Myocyte (in vitro differentiated cells): ENCODE measurements at places on chromosomes 7 and 10. TPM values are rescaled to one million over a fixed set of nuclear protein-coding genes. Genes with fewer than 3 reads are reported as not detected.
A peak's percentile ranks its signal among the peaks of the same experiment; 100 is the strongest.

HMX3 gene
- 0.47 TPM in 1 of 2 replicates, not detected in the other for total RNA-seq

- no peak for DNase-seq
Observed at GRCh38 chr10:44435196-44435595, 50.3 kb upstream of the CXCL12 start.

DNA sequence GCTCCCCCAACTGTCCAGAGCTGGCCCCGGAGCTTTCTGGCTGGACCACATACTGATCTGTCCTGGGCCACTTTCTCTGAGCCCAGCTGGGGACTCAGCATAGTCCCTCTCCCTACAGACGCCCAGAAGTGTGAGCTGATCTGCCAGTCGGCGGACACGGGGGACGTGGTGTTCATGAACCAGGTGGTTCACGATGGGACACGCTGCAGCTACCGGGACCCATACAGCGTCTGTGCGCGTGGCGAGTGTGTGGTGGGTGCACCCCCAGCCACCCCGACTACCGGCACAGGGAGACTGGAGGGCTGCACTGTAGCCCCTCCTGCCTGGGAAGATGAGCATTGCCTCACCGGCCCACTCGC is 41.8 kb downstream of the TBATA start:
- no peak for DNase-seq

DNA sequence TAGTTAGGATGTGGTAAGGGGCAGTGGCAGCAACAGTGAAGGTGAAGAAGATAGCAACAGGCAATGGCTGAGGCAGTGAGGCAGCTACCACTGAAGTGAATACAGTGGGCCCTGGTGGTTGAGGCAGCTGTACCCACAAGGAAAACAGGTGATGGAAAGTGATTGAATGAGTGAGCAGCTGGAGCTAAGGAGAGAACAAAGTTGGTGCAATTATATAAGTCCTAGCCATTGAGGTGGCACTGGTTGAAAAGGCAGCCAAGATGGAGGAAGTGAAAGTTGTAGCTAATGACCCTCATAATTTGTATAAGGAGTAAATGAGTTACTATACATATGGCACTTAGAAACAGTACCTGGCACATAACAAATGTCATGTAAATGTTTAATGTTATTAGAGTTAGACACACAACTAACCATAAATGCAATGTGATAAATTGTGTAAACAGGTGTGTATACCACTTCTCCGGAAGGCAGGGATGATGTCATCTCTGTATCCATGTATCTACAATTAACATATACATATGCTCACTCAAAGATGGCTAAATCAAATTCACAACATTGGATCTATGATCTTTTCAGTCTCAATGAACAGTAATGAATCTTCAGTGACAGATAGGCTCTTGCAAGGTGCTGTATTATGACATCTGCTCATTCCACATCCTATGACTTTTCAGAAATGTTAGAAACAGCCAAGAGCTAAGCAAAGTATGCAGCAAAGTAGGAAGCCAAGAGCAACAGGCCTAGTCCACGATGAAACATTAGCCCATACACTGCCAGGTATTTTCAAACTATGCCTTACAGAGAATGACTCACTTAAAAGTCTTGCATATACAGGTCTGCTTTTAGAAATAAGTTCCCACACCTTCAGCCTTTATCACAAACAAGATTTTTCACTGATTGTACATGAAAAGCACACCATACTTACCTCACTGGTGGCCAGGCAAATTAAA is 10.7 kb downstream of the XPNPEP1 start:
- peak; percentile 88 for DNase-seq

DNA sequence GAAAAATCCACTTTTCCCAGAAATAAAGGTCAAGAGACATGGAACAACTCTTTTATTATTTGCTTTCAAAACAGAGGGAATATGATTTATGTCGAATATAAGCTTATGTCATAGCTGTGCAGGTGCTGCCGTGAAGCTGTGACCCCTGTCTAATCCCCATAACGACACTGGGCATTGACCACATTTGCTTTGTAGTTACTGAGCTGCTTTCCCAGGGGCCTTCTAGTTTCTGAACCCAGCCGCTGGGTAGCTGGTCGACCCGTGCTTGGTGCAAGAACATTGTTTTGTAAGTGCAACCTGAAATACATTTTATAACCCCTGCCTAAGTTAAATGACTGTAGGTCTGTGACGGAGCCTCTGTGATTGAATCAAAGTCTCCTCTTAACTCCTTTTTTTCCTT is 144.9 kb upstream of the HDAC9 start:
- DNase-seq = no peak
